ENCODE measurements at places on chromosomes 2 and 18.

GRCh38 chr2:112794131-112794733 is 9.9 kb upstream of the IL1A start:
- DNase-seq, result no peak

DNA sequence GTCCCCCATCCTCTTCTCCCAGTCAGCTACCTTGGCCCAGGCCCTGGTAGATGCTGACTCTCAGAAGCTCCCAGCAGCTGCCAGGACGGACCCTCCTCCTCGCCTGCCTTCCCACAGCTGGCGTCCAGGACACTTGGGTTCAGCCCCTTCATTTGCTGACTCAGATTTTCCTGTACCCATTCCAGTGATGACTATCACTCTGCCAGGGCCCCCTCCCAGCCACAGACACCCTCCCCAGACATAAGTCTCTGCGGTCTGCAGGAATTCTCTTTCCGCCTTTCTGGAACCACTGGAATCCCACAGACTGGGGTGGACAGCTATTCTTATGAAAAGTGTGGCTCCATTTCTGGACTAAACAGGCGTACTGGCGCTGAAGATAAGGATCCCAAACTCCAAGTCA is 260.3 kb upstream of the EPAS1 start:
- DNase-seq, result no peak

DNA sequence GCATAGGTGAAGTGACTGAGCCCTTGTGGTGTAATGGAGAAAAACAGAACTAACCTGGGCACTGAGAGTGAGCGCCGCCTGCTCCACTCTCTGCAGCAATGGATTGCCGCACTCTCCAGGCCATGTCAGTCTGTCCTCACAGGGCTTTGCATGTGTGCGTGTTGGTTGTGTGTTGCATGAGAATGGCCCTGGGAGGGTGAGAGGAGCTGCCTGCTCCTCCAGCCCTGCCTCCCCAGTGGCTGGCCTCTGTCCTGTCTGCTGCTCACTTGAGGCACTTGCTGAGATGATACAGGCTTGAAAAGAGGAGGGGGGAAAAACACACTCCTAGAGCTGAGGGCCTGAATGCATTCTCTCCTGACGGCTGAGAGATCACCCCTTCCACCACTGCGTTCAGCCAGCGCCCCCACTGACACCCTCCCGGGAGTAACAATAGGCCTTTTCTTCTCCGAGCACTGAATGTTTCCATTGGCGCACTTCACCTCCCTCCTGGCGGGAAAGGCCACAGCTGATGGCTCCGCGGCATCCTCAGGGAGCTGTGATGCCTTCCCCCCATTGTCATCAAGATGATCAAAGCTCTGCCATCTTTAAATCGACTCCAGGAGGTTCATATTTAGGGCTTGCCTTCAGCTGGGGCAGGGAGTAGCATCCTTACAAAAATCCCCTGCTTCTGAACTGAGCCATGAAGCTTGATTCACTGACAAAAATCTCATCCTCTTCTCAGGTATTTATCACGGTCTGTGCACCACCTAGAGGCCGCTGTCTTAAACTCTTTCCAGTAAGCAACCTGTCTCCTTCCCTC is 49.9 kb upstream of the DAPL1 start:
- DNase-seq, result peak; percentile 47

GRCh38 chr2:188971432-188971861 is 2.7 kb upstream of the COL3A1 start:
- no peak for DNase-seq

DNA sequence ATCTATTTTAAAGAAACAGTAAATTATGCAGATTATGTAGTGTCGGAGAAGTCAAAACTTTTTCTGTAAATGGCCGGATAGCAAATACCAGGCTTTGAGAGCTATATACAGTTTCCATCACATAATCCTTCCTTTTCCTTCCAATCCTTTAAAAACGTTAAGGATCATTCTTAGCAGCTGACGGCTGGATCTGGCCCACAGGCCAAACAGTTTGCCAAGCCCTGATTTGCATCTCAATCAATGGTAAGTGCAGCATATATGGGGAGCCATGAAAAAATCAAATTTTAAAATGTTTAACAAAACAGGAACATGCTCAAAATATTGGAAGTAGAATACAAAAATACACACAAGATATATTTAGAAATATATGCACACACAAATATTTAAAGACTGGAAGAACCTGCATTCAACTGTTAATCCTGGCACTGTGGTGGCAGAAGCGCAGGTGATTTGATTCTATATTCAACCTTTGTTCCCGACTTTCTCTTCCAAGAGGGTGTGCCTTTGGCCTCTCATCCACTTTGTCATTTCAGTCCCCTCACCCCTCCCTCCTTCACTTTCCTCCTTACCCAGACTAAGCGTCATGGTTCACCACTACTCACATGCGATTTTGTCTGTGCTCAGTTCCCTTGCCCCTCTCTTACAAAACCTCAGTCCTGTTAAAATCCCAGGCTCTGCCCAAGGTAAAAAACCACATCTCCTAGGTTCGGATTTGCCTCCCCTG is 27.3 kb downstream of the NDUFA10 start:
- no peak for DNase-seq

- DNase-seq, result no peak
Observed at GRCh38 chr2:77232909-77233425, 289.2 kb downstream of the LRRTM4 start.

DNA sequence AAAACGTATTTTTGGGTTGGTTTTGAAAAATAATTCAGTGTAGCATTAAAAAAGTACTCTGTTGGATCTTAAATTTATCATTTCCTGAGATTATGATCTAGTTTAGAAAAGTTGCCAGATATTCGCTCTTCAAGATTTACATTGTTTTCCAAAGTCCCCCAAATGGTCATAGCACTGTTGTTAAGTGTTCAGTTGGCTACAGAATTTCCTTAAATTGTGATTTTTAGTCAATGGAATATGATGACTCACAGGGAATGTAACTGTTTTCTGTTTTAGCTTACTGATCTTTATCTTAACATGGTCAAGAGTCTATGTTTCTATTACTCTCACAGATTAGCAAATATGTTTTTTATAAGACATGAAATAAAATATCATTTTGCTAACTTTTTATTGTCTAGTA is 23.2 kb downstream of the PLCL1 start:
- DNase-seq, result no peak

DNA sequence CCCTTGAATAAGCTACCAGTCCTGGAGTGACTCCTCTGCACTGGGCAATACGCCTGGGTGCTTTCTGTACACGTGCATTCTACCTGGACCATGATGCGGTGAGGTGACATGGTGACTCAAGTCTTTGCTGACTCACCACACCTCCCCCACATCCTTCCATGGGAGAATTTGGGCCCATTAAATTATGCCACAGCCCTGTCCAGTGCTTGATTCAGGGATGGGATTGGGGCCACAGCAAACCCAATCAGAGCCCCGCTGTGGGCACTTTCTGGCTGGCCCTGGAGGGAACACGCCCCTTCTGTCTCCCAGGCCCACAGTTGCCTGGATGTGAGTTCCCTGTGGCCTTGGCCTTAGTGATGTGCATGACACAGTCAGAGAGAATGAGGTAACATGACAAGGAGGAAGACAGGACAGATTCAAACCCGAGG is 86.9 kb downstream of the LRRC30 start:
- DNase-seq, result no peak

DNA sequence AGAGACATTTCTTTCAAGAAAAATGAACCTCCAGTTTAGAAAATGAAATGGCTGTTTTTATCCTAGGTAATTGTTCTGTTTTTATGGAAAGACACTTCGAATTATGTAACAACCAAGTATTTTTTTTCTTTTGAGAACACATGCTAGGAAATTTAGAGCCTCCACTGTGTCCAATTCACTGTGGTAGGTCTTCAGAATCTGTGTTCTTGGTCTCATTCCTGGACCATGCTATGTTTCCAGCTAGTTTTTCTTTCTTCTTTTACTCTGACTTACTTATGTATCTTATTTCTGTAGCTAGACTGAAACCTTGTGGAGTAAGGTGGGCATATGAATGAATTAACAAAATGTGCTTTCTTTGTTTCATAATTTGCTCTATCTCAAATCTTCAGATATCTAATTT is 391.7 kb upstream of the KLHL29 start:
- DNase-seq, result no peak

- no peak for DNase-seq
Observed at GRCh38 chr2:61434314-61434713, 36.6 kb downstream of the USP34 start.

- DNase-seq, result no peak
Observed at GRCh38 chr2:223365158-223365679, 236.9 kb downstream of the SCG2 start.

Data from HuH-7 (cell line).